ENCODE measurements at places on chromosomes 16 and 17.

GRCh38 chr17:44913676-44914075 is 1.6 kb downstream of the GFAP start:
- DNase-seq, result no peak

DNA sequence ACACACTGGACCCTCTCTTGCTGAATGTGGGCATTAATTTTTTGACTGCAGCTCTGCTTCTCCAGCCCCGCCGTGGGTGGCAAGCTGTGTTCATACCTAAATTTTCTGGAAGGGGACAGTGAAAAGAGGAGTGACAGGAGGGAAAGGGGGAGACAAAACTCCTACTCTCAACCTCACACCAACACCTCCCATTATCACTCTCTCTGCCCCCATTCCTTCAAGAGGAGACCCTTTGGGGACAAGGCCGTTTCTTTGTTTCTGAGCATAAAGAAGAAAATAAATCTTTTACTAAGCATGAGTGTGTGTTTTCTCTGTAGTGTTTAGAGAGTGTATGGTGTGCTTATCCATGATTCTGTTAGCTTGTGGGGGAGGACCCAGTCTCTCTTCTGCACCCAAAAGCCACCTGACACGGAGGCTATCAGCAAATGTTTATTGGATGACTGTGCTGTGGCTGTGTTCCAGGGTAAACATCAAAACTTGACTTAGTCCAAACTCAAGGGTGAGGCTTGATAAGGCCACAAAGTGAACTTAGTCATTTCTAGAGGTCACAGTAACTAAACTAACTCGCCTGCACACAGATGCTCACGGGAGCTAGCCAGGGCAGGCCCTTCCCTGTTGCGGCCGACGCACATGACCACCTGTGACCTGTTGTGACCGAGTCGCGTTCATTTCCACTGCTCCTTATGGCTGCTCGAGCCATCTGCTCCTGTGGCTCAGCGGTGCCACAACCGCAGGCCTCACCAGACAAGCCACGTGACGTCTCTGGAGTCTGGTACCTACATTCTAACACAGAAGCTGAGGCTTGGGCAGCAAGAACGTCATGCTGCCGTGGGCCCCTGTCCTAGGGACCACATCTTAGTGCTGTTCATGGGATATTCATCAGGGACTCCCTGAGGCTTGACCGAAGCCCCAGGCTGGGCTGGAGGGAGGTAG is 9.8 kb upstream of the MED11 start:
- DNase-seq, result no peak

DNA sequence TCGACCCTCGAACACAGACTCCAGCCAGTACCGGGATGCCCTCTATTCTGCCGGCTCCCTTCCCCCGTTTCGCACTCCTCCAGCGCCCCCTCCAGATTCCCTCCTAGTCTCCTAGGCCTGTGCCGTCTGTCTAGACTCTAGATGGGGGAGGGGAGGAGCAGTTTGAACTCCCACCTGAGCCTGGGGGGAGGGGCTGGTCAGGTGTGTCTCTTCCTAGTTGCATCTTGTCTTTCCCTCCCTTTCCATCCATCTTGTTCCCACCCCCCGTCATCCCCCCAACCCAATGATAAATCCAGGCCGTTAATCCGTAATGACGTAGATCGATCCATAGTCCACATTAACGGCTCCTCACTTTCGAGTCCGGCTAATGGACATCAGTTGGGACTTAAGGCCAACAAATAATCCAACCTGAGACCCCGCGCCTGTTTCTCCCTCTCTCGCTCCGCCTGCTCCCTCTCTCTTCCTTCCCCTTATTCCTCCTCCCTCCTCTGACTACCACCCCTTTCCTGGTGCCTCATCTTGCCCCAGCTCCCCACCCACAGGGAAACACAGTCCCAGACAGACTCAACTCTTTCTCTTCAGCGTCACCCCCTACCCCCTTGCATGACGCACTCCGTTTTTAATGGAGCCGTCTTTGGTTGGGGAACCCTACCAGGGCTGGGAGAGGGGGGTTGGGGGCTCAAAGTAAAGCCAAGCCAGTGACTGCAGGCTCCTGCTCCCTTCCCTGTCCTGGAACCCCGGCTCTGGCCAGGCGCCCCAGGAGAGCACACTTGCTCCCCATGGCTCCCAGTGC is 3.4 kb upstream of the HOXB5 start:
- DNase-seq, result no peak

DNA sequence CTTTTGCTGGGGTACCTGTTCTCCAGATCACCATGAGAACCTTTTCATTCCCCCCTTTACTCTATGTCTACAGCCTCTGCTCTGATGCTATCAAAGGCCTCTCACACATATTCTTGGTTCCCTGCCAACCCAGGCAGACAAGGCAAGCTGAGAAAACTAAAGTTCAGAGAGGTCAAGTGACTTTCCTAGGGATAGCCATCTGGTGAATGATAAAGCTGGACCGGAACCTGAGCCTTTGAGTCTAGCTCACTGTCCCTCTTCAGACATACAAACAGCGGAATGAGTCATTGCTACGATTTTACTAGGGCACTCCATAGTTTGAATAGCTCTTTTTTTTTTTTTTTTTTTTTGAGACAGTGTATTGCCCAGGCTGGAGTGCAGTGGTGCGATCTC is 73.3 kb downstream of the XYLT1 start:
- no peak for DNase-seq

GRCh38 chr17:41434005-41434404 is 6.8 kb downstream of the KRT38 start:
- no peak for DNase-seq

DNA sequence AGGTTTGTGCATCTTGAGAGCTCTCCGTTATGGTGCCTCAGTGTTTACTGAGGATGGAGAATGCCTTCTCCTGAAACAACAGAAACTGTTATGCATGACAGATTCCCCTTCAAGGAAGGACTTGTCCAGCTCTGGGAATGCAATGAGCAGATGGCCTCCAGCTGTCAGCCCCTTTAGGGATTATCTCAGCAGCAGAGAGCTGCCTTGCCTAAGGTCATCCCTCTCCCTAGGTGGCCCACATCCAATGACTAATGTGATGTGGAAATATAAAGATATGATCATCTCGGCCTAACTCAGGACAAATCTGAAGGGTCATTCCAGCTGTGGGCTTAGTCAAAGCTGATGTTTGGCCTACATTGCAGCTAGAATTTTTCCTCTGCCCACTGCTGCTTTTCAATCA is 214.3 kb upstream of the N4BP1 start:
- no peak for DNase-seq

DNA sequence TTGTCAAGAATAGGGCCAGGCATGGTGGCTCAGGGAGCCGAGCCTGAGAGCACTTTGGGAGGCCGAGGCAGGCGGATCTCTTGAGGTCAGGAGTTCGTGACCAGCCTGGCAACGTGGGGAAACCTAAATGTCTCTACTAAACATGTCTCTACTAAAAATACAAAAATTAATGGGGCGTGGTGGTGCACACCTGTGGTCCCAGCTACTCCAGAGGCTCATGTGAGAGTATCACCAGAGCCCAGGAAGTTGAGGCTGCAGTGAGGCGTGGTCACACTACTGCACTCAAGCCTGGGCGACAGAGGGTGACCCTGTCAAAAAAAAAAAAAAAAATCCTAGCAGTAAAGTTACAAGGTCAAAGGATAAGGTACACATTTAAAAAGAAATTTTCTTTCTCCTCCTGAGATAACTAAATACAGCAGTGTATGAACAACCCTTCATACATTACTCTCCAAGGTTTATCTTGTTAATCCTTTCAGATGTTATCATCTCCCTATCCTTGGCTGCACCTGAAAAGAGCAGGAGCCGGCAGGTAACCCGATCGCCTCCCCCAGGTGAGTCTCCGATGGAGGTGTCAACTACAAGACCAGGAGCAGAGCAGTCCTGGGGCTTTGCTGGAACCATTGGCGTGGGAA is 122.3 kb downstream of the GOSR1 start:
- no peak for DNase-seq

- no peak for DNase-seq
Observed at GRCh38 chr16:5216441-5217080, 119.0 kb upstream of the EEF2KMT start.

DNA sequence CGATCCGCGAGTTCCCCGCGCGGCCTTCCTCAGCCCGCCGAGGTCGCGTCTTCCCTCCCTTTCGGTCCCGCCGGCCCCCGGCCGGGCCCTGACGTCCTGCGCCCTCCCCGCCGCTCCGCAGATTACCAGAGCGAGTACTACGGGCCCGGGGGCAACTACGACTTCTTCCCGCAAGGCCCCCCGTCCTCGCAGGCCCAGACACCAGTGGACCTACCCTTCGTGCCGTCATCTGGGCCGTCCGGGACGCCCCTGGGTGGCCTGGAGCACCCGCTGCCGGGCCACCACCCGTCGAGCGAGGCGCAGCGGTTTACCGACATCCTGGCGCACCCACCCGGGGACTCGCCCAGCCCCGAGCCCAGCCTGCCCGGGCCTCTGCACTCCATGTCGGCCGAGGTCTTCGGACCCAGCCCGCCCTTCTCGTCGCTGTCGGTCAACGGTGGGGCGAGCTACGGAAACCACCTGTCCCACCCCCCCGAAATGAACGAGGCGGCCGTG is 5.4 kb downstream of the LHX1 start:
- no peak for DNase-seq

DNA sequence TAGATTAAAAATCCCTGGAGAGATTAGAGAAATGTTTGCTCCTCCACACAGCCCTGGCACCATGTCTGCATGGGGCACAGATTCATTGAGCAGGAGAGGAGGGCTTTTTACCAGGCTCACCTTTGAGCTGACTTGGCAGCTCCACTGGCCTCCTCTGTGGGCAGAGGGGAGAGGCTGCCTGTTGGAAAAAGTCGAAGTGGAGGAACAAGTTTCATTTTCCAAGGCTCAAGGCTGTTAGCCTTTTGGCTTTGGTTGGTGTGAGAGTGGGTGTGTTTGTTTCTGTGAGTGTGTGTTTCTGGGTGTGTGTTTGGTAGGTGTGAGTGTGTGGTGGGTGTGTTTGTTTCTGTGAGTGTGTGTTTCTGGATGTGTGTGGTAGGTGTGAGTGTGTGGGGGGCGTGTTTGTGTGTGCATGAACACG is 5.6 kb downstream of the TMEM238L start:
- DNase-seq, result no peak

- no peak for DNase-seq
Observed at GRCh38 chr17:2598166-2598565, 4.7 kb downstream of the PAFAH1B1 start.

DNA sequence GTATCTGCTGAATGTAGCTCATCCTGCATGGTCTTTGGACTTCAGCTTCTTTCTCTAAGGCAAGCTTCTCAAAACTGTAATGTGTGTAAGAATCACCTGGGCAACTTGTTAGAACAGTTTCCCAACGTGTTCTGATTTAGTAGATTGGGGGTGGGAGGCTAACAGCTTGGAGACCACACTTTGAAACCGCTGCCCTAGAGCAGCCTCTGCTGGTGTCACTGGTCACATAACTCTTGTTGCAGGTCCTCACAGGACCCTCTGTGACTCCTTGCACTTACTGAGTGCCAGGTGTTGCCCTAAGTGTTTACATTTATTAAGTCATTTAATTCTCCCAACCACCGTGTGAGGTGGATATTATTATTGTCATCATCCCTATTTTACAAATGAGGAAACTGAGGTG is 9.9 kb downstream of the SLC35G3 start:
- DNase-seq, result no peak

- DNase-seq, result no peak
Observed at GRCh38 chr16:67674851-67675578, 8.4 kb downstream of the C16orf86 start.

DNA sequence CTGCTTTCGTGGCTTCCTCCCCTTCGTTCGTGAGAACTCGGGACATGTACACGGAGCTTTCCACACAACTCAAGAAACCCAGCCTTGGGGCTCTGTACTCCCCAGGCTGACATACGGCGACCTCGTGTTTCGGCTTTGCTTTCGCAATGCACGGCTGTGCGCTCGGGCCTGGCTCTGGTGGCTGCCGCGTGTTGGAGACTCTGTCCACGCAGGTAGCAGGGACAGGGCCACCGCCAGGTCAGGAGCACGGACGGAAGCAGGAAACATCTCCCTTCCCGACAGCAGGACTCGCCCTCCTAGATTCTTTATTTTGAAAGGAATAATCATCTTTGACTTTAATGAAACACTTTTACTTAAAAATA is 17.3 kb downstream of the UTS2R start:
- peak; percentile 32 for DNase-seq

GRCh38 chr17:83099086-83099555 is 19.7 kb downstream of the METRNL start:
- no peak for DNase-seq

- DNase-seq, result no peak
Observed at GRCh38 chr17:29747660-29748059, 124.9 kb upstream of the CORO6 start.

- no peak for DNase-seq
Observed at GRCh38 chr16:50525262-50525661, 22.9 kb upstream of the NKD1 start.

GRCh38 chr16:65781363-65781762 is 585.1 kb upstream of the CDH5 start:
- DNase-seq, result no peak

DNA sequence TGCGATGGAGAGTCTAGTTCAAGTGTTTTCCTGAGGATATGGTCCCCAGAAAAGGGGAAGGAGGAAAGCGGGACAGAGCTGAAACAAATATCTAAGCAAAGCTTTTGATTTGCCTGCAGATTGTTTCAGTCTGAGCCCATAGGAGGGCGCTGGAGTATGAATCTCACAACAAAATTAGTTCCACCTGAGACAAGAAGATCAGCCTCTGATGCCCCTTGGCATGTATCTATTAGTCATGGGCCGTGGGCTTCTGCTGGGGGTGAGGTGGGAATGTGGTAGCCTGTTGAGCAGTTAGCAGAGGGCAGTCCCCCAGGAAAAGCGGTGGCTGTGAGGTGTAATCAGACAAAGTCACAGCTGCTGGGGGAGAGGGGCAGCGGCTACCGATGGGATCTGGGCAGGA is 446.9 kb downstream of the CA10 start:
- DNase-seq, result no peak

DNA sequence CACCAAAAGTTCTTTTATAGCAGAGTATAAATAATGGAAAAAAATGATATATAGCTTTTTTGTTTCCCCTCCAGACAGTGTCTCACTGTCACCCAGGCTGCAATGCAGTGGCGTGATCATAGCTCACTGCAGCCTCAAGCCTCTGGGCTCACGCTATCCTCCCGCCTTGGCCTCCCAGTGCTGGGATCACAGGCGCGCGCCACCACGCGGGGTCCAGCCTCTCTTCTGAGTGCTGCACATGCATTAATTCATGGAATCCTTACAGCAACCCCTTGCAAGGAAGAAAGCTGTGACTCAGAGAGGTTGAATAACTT is 18.0 kb upstream of the ZNF629 start:
- DNase-seq, result peak; percentile 48

DNA sequence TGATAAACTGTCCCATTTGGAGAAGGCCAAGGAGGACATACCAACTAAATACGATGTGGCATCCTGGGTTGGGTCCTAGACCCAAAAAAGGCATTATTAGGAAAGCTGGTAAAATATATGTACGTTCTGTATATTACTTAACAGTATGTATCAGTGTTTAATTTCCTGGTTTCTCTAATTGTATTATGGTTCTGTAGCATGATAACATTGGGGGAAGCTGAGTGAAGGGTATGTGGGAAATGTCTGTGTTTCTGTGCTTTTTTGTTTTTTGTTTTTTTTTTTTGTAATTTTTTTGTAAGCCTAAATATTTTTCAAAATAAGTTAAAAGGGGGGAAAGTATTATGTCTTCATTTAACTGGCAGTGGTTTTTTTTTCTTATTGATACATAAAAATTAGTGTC is 21.5 kb upstream of the NDRG4 start:
- DNase-seq, result no peak

- peak; percentile 21 for DNase-seq
Observed at GRCh38 chr16:90012991-90013745, 6.1 kb downstream of the DBNDD1 start.
